ENCODE measurements at places on chromosomes 3 and 15.

DNA sequence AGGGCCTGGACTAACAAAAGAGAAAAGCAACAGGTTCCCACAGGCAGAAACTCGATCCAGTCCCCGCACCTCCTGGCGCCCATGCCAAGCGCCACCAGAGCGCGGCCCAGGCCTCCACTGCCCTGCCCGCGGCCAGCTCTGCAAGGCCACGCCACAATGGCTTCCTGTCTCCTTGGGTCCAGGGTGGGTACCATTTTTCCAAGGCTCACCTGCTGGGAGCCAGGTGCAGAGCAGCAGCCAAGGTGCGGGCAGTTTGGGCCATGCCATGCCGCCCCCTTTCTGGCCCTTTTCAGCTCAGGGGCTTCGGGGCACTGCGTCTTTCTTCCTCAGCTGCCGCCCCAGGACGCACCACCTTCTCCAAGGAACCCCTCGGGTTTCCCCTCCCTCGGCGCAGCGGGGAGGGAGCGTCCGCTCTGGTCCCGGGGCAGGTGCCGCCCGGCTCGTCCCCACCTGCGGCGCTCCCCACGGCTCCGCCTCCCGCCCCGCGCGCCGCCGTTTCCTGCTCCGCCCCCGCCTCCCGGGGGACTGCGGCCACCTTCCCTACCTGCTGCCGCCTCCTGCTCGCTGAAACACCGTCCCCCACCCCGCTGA, at the start of gene ILDR1:
Gene ILDR1 (minus strand): TSS at position 437 of the 591 bp plus-strand sequence. CDS start 170 bp downstream, at position 267.
- DNase-seq, result peak; percentile 80

DNA sequence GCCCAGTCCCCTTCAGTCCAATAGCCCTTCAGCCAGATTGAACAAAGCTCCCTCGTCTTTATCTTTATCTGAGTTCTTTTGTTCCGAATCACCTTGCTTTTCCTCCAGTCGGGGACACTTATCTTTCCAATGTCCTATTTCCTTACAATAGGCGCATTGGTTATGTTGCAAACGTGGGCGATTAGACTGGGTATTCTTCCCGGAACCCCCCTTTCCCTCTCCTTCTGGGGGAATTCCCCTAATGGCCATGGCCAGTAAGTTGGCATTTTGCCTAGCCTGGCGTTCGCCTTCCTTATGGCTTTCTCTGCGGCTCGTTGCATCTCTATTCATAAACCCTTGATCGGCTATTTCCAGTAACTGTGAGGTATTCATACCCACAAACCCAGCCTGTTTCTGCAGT, 82.2 kb upstream of the VEPH1 start:
- DNase-seq, result no peak

- no peak for DNase-seq
These were observed 225.5 kb upstream of the CHRM5 start for GRCh38 chr15:33742800-33743199.

DNA sequence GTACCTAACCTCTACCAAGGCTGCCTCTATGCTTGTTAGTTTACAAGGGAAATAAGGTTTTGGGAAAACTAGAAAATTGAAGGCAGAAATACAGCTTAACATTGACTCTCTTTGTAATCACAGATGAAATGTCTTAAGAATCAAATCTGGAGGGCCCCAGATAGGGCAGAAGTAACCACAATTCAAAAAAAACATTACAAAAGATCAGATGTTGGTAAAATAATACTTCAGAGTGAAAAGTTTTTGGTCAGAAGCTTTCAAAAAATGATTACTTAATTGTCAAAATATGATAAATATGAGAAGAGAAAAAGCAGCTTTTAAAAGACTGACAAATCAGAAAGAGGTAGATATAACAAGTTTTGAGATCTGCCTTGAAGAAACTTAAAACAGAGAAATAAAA, 425.1 kb upstream of the NECTIN3 start:
- DNase-seq, result no peak

GRCh38 chr15:35288580-35288979, 203.5 kb upstream of the NANOGP8 start:
- DNase-seq, result no peak

DNA sequence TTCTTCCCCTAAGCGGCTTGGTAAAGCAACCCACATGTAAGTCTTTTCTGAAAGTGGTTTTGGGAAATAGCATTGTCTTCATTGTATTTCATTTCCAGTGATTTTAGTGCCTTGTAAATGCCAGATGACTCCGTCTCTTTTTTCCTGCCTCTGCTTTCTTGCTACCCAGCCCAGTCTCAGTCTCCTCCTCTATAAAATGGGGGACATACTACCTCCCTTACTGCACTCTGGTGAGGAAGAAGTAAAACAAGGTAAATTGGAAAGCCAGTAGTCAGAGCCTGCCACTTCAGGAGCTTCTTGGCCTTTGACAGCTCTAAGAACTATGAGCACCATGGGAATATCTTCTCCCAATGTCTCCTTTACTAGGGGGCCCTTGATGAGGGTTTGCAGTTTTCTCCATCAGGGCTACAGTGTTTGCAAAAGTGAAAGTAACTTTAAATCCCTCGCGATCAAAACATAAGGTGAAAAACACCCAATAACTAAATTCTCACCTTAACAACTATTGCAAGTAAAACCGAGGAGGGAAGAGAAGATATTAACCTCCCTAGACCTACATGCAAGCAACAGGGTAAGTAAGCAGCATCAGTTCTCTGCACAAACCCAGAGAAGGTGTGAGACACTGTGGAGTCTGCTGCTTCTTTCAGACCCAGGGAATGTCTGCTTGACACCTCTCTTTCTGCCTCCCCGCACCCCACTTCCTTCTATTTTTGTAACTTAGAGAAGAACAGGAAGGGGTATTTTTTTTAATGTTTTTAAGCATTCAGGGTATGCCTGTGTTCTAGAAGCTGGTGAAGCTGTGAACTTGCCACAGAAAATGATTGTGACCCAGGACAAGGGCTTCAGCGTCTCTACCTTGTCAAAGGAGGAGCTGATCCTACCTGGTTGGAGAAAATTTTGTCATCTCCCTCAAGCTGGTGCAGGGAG, 159.1 kb upstream of the EOMES start:
- peak; percentile 26 for DNase-seq

DNA sequence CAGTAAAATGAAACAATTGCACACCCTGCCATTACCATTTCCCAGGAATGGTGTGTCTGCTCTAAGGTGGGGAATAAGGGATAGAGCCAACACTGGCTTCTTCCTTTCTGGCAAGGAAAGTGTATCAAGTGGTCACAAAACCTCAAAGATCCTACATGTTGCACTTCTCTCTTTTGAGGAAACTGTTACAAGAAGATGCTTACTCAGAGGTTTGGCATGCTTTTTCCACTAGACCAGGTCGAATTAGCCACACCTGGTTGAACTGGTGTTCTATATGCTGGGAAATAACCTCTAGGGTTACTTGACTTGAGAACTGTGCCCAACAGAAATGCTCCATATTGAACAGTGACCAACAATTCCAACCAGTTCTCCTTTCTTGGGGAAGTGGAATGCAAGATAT, 102.9 kb downstream of the LRRN1 start:
- DNase-seq, result no peak

DNA sequence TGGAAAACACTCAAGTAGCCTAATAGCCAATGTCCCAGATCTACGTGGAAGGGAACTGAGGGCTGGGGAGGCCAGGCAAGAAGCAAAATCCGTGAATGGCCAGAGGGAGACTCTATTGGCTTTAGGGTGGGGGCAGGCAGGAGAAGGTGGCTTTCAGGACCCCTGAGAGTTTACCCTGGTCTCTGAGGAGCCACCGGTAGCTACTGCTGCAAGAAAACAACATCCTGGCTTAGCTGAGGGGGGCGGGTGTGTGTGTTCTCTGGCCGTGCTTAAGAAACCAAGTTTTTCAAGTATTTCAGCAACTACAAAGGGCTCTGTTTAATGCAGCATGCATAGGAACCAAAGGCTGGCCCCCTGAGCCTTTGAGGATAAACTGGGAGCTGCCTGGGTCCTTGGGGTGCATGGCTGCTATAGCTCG, 47.6 kb upstream of the TRPM1 start:
- no peak for DNase-seq

DNA sequence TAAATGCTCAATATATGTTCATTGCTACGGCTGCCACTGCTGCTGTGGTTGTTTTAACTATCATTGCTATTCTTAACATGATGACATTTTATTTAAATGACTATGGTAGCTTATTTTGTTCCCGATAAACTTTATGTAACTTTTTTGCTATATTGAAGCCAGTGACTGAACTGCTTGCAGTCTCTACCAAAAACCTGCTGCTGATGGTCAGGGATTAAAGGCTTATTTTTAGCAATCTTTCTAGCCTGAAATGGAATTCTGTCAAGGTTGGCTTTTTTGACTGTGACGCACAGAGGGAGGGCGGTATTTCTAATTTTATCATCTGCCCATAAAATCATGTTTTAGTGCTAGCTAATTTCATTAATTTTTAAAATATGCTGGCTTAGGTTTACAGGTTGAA, 271.8 kb downstream of the KCNH8 start:
- DNase-seq, result no peak

DNA sequence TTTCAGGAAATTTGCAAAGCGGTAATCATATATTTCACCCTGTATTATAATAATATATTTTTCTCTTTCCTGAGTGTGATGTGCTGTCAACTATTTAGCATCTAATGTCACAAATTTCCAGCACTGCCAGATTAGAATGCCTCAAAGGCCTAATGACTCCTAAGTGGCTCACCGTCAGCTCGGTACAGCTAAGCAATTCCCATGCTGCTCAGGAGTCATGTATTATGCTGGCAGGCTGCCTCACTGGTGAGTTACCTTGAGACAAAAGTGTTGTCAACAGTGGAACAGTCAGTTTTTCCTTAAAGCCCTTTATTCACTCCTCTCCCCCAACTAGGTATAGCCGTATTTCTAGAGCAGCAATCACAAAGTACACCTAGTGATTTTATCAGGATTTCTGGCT, 83.6 kb downstream of the NSUN3 start:
- no peak for DNase-seq

DNA sequence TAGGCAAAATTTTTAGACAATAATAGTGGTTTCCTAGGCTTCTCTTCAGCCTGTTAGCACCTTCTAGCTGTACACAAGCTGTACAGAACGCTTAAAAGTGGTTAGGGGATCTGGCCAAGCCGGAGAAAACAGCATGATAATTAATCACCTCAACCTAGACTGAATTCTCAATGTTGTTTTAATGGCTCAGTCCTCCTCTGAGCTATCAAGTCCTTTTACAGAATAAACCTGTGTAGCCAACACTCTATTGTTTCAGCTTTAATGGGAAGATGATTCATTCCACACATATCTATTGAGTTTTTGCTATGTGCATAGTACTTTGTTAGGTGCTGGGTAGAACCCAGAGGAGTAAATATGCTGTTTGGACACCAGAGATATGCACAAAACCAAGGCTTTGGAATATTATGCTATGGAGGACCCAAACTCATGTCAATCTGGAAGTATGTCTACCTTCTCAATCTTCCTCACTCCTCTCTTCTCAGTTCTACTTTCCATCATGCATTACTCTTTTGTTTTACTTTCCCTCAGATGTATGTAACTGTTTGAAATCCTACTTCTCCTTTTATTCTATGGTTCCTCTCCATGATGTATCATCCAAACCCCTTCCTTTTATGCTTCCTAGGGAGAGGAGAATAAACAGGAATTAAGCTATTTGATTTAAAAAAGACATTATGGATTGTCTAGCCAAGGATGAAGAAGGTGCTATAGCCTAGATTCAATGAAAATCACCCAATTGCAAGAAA, 27.6 kb upstream of the UBE2E2 start:
- no peak for DNase-seq

- no peak for DNase-seq
These were observed 6.8 kb upstream of the POLG start for GRCh38 chr15:89341316-89342005.

DNA sequence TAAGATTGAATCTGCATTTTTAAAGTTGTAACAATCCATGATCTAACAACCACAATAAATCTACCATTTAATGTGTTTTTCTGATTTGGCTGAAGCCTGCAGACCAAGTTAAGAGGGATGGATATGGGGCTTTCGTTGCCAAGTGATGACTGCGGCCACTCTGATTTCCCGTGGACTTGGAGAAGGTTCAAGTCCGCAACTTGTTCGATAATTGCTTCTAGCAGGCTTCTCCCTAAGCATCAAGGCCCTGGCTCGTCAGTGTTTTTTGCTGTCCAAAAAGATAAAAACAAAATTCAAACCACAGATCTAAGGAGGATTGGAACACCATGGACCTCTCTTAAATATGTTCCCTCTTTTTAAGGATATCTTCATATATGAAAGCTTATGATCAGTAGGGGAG, 256.6 kb downstream of the CNTN3 start:
- no peak for DNase-seq

DNA sequence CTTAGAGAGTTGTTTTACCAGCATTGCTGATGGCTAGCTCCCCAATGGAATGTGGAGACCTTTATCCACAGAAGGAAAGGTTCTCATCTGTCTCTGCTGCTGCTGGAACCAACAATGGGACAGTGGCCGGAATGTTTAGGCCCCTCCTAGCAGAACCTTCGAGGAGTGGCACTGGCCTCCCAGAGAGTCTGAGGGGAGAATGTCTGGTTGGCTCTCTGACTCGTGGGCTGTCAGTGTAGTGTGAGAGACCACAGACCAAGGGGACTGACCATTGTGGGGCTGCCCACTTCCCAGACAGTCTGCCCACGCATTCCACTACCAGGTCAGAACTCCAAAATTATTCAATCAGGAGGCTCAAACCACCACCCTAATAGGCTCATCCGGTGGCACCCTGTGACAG, 5.1 kb downstream of the RASL12 start:
- DNase-seq, result no peak

GRCh38 chr3:113431811-113432210, 9.5 kb downstream of the CFAP44 start:
- no peak for DNase-seq

GRCh38 chr3:185647134-185647879, 61.2 kb downstream of the SENP2 start:
- no peak for DNase-seq

GRCh38 chr3:78086150-78086549, 1046.3 kb downstream of the ROBO2 start:
- DNase-seq, result no peak

GRCh38 chr15:40441565-40442531, 1.1 kb downstream of the BAHD1 start:
- no peak for DNase-seq

DNA sequence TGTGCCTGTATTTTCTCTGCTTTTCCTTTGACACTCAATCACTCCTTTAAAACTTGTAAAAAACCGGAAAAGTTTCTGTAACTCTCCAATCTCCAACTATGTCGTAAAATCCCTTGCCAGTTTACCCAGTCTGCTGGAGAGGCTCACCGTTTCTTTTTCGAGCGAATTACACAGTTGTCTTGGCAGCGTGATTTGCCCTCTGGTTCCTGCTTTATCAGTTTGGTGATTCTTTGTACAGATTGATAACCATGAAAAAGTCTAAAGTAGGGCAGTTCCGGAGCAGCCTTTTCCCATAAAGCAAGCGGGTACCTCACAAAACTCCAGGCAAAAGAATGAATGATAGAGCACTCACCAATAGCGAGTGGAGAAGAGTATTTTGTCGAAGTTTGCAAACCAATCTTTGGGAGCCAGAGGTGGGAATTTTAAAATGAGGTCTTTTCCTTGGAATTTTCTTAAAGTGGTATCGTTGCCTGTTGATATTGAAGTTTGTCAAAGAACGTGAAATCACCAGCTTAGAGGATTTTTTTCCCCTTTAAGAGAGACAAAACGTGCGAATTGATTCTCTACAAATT, at the start of gene TTC23:
Gene TTC23 (minus strand): TSS at position 312 of the 572 bp plus-strand sequence. CDS start 20,869 bp downstream, outside the sequence.
- no peak for DNase-seq
